AG04450 (cell line): ENCODE measurements at places on chromosomes 2 and 18.

- no peak for DNase-seq
Observed at GRCh38 chr18:8602040-8602439, 7.2 kb upstream of the RAB12 start.

DNA sequence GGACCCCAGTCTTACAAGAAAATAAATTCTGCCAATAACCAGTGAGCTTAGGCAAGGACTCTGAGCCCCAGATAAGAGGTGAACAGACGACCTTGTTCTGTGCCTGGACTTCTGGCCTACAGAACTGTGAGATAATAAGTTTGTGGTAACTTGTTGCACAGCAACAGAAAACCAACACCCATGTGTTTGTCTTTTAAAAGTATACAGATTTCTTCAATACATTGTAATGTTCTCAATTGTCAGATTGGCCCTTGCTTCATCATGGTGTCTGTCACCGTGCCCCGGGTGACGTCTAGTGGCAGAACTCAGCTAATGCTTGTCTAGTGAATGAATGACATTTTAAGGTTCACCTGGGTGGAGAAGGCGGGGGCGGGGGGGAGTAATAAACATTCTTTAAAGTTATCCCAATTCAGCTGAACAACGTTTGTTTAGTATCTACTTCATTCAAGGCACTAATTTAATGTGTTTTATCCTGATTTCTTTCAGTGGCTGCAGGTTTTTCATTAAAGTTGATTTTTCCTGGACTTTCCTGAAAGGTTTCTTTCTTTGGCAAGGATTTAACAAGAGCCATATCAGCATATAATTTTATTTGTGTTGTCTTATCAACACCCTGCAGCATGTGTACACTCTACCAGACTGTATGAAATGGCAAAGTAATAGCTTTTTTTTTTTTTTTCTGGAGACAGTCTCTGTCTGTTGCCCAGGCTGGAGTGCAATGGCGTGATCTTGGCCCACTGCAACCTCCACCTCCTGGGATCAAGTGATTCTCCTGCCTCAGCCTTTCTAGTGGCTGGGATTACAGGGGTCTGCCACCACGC is 123.8 kb upstream of the DLX2 start:
- DNase-seq, result no peak

GRCh38 chr2:32249731-32250236 is 14.9 kb downstream of the NLRC4 start:
- DNase-seq, result no peak

- no peak for DNase-seq
Observed at GRCh38 chr18:51879329-51879728, 460.7 kb upstream of the DCC start.

DNA sequence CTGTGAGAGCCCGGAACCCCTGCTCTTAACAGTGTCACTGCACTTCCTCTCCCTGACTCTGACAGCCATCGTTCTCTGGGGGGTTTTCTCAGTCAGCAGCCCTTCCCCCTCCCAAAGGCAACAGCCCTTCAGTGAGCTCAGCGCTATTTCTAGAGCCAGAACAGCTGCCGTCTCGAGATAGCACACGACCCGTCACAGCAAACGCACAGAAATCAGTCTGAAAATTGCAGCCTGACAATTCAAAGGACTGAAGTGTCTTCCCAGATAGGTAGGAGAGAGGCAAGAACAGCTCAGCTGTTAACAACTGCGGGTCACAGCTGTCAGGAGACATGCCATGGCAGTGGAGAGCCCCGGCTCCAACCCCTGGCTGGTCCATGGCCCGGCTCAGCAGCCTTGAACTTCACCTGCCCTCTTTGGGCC is 45.4 kb downstream of the ST8SIA5 start:
- no peak for DNase-seq

DNA sequence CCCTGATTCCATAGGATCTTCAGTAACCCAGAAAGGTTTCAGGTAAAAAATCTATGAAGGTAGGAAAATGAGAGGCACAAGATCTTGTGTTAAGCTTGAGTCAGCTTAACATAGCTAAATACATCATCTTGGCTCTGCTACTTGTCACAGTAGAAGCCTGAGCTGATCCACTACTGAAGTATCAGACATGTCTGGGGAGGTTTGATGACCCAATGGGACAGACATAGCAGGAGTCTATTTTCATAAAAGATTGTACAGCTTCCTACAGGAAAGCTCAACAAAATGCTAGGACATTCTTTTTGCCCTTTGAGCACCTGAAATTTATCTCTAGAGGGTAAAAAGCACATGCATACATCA is 84.3 kb upstream of the FSHR start:
- DNase-seq, result no peak

- DNase-seq, result no peak
Observed at GRCh38 chr2:177530561-177530960, 138.0 kb downstream of the AGPS start.

DNA sequence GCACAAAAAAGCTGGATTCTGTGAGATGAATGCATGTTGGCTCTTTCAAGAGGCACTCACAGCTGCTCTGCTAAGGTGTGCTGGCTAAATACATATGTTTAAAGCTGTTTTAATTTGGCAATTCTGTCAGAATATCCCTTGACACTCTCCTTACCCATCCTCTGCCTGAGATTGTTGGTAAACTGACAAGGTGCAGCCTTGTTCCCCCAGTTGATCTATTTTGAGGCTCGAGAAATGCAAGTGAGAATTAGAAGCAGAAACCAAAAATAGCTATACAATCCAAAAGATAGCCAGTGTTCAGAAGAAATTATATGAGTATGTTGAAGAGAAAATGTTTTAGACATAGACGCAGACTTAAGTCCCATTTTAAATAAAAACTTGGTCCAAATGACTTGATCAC is 971.7 kb upstream of the GYPC start:
- DNase-seq, result no peak

DNA sequence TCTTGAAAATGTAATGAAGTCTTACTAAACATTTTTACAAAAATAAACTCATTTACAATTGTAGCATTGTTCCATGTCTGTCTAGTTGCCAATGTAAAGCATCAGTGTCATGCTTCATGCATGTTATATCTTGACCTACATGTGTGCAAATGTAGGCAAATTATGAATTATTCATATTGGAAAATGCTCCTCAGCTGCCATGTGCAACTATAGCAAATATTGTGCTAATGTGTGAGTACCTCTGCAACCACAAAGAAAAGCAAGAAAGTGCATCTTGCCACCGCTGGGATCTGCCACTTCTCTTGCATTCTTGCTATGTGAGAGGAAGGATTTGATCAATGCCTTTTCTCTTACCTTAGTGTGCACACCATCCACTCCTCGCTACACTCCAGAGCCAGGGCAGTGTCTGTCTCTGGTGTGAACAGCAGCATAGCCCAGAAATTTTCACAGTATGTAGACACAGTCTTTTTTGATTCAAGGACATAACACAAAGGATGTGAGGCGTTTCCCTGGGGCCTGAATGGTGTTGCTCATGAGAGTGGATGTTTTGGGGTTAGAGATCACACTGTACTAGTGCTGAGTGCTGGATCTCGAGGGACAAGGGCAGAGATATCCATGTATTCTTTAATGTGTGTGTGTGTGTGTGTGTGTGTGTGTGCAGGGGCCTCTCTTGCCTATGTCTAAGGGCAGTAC is 47.6 kb upstream of the HAAO start:
- no peak for DNase-seq
